ENCODE measurements at places on chromosomes 7 and 10.

DNA sequence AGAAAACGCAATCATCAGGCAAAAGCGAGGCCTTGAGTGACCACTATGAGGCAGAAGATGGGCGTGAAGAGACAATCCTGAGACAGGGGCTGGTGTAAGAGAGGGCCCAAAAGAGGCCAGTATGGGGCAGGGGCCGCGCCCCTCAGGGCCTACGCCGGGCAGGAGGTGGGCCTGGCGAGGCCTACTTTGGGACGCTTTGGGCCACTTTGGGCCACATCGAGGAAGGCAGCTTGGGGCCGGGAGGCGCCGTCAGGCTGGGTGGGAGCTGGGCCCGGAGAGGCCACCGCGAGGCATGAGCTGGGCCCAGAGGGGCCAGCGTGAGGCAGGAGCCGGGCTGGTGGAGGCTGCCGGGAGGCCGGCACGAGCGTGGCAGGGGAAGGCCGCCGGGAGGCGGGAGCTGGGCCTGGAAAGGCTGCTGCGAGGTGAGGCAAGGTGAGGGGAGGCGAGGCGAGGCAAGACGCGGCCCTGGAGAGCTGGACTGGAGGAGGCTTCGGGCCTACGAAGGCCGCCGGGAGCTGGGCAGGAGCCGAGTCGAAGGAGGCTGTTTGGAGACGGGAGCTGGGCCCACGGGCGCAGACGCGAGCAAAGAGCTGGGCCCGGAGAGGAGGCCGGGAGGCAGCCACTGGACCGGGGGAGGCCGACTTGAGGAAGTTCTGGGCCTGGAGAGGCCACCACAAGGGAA is 171.3 kb downstream of the TPST1 start:
- DNase-seq = no peak

DNA sequence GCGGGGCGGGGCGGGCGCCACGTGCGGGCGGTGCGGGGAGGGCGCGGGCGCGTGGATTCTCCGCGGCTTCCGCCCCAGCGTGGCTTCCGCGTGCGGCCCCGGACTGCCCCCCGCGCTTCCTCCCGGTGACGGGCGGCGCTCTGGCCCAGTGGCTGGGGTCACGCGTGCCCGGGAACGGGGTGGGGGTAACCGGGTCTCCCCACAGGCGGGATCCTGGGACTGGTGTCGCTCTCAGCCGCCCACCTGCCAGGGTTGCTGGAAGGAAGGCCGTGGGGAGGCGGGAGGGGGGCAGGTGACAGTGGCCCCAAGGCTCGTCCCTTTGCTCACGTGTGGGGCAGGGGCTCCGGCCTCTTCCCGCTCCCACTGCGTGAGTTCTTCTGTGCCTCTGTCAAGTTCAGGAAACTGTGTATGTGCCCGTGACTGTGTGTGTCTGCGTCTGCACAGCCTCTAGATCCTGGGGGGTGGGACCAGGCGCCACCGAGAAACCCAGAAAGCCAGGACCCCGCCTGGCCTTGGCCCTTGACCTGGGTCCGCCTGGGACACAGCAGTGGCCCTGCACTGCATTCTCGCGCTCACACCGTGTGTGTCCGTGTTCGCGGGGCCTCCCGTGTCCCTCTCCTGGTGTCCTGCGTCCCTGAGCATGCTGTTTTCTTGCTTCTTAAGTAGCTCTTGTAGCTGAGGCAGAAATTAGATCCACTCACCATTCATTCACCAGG is 919 bp downstream of the MAFK start:
- peak; percentile 42 for DNase-seq

GRCh38 chr7:91929463-91929862 is 11.2 kb upstream of the AKAP9 start:
- DNase-seq = no peak

- no peak for DNase-seq
These were observed 80.2 kb downstream of the ADCY1 start for GRCh38 chr7:45654341-45654740.

- no peak for DNase-seq
These were observed 137.4 kb upstream of the AKR1E2 start for GRCh38 chr10:4688601-4689000.

GRCh38 chr7:42567051-42567450 is 330.0 kb upstream of the GLI3 start:
- no peak for DNase-seq

DNA sequence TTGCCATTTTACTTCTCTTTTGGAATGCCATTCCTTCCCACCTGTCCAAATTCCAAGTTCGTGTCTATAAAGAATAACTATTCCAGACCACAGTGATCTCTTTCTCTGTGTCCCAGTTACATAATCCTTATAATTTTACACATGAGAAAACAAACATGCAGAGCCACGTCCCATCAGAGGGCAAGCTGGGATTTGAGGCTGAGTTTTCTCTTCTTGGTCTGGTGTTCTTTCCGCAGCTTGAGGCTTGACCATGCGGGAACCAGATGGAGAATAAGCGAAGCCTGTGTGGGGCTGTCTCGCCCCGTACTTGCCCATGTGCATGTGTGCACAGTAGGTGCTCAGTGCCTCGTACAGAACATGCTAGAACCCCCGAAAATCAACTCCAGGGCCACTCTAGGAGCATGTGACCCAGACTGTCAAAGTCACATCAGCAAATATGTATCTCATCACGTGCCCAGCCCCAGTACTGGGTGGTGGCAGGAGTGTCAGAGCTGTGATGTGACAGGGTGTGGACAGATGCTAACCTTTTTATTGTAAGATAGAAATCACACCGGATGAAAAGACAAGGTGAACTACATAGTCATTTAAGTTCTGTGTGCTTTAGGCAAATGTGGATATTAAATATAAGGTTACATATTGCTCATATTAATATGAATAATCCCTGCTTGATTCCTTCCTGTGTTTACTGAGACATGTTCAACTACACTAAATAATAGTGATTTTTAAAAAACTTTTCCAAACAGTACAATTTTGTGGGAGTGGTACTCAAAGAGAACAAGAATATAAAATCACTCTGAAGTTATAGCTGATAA is 3.2 kb downstream of the INSIG1 start:
- no peak for DNase-seq

DNA sequence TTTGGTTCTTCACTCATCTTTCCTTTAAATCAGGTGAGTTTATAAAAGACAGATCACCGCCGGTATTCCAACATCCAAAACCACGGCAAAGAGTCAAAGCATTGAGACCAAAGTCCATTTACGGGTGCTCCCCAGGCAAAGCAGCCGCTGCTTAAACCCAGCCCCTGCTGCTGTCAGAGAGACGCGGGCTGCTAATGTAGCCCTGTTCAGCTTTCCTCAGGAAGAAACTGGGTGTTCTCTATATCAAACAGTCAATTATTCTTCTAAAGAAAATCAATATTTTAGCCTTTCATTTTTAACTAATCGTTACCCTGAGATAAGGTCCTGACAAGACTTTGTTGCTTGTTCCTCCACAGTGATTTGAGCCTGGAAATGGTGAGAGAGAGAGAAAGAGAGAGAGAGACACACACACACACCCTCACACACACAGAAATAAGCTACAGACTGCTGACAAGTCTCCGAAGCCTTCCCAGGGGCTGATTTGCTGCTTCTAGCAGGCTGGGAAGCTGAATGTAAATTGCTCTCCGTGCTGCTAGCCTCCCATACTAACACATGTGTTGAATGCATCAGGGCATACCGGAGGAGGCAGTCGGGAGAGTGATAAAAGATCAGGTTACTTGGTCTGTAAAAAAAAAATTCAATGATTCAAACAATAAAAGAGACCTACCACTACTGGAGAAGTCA is 183.0 kb upstream of the ANK3 start:
- peak; percentile 1 for DNase-seq

DNA sequence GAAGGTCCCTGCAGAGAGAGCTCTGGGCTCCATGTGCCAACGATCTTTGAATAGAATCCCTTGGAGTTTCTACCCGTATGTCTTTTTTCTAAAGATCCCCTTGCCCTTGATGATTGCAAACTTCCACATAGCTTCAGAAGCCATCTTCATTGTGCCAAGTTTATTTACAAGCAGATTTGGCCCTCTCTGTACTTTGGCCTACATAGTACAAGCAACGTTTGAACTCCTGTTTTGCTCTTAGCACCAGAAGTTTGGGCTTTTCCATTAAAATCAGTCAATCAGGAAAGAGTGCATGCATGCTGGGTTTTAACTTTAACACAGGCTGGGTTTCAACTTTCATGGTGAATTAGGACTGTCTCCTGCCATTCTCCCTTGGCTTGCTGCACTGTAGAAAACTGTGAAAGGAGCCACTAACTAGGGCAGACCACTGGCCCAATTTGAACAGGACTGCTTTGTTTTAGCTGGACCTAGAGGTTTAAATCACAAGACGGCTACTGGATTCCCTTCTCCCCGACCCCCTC is 557.6 kb upstream of the GALNT17 start:
- no peak for DNase-seq

DNA sequence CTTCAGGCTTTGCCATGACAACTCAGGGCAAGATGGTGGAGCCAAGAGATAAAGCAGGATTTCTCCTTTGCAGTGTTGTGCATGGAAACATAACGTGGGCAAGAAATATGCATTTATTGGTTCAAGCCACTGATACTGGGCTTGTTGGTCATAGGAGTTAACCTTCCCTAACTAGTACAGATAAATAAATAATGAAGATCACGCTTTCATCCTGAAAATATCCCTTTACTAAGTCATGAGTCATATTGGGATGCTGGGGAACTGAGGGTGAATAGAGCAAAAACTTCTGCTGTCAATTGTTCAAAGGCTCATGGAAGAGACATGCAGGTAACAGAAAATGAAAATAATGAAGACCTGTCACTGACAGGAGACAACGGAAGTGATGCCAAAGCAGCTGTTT is 55.5 kb downstream of the TES start:
- no peak for DNase-seq

DNA sequence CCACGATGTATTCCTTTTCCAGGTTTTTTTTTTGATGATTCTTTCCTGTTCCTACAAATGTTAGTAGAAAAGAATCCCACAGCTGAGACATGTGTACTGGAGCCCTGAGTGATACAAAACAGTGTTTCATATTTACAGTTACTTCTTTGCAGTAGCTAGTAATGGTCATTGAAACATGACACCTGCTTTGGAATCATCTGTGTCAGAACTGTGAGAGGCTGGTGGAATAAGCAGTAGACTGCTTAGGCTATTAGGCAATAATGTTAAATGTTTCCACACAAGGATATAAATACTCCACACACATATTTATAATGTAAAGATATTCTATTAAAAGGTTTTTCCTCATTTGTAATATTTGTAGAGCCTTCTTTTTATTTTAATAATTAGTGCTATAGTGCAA is 394.0 kb downstream of the THSD7A start:
- no peak for DNase-seq

GRCh38 chr7:17497136-17497535 is 198.7 kb downstream of the AHR start:
- no peak for DNase-seq

- no peak for DNase-seq
These were observed 99.7 kb upstream of the IFRD1 start for GRCh38 chr7:112350585-112350984.

DNA sequence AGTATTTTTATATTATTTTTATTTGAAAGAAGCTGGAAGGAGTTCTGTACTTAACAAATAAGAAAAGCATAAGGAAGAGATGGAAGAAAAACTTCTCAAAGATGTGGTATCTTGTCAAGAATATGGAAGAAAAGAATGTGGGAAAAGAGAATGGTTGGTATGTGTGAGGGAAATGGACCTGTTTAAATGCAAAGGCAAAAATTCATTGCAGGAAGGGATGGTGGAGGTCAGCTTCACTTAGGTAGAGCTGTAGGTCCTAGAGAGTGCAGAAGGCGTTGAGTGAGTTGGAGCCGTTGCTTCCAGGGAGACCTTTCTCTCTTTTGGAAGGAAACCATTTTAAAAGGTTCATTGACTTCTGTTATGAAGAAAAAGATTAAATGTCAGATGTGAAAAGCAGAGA is 107.3 kb downstream of the EXOC4 start:
- DNase-seq = no peak

DNA sequence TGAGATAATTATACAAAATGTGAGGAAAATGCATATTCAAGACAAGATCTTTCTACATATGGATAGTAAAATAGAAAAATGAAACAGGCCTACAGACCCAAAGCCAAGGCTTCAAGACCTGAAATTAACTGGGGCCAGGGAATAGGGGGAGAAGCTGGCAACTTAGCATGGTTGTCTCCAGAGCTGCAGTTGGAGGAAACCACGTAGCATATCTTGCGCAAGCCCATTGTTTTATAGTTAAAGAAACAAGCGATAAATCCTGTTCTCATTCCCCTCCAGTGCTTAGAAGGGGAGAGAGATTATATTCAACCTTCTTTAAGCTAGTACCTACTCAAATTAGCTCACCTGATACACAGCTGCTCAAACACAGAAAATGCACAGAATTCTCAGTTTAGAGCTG is 197.1 kb downstream of the SORCS1 start:
- no peak for DNase-seq

GRCh38 chr10:3172081-3172445 is 519 bp downstream of the PITRM1 start:
- DNase-seq = no peak

DNA sequence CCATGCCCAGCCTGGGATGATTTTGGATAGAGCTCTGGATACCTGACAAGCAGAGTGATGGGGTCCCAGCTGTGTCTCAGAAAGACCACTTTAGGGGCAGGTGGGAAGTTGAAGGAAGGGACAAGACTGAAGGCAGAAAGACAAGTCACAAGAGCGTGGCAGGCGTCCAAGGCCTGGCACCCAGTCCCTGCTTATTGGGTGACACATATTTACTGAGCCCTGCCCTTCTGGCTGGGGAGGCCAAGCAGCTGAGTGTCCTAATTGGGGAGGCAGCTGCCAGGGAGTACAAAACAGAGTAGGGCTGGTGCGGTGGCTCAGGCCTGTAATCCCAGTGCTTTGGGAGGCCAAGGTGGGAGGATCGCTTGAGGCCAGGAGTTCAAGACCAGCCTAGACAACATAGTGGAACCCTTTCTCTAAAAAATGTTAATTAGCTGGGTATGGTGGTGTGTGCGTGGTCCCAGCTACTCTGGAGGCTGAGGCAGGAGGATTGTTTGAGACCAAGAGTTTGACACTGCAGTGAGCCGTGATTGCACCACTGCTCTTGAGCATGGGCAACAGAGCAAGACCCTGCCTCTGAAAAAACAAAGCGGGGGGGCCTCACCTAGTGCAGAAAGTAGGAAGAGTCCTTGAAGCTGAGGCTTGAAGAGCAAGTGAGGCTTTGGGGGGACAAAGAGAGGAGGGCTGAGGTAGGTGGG is 53.0 kb upstream of the GTF2I start:
- no peak for DNase-seq

- no peak for DNase-seq
These were observed 16.7 kb downstream of the TMEM273 start for GRCh38 chr10:49171326-49172060.

GRCh38 chr7:110484356-110484755 is 606.6 kb upstream of the LRRN3 start:
- DNase-seq = no peak
